CD4-positive, alpha-beta memory T cell (primary cell): ENCODE measurements at places on chromosomes 6 and 20.

DNA sequence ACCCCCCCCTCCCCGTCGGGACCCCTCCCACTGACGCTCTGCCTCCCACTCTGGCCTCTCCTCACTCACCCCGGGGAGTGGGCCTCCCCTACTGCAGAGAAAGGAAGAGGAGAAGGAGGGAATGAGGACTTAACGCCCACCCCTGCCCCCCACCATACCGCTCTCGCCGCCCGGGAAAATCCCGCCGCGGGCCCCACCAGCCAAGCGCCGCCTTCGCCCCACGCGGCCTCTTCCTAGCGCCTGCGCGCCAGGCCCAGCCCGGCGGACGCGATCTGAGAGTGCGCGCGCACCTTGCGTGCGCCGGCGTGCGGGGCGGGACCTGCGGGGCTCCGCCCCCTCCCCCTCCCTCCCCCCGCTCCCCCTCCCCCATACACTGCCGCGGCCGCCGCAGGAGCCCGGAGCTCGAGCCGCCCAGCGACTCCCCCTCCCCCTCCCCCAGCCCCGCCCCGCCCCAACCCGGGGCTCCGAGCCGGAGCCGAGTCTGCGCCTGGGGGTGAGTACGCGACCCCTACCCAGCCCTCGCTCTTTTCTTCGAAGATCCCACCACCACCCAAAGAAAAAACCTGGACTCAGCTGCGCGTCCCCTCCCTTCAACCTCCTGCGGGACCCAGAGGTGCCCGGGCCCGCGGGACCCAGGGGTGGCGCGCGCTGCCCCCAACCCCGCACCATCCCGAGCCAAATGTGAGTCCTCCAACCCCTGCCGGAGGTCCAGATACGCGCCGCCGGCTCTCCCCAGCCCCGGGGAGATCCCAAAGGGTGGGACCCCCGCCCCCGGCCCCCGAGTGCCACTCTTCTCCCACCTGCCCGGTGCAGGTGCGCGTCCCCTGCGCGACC, at the start of the genes MRPL14 and TMEM63B:
Gene MRPL14, minus strand, starts transcription at position 267 of the 834 bp plus-strand sequence. CDS start 10,841 bp downstream, outside the sequence.
Gene TMEM63B, plus strand, starts transcription at position 369 of the 834 bp plus-strand sequence. CDS start 7,031 bp downstream, outside the sequence.
- DNase-seq: peak; percentile 90

- no peak for DNase-seq
Measured at GRCh38 chr6:46411456-46412197, 79.6 kb downstream of the RCAN2 start.

DNA sequence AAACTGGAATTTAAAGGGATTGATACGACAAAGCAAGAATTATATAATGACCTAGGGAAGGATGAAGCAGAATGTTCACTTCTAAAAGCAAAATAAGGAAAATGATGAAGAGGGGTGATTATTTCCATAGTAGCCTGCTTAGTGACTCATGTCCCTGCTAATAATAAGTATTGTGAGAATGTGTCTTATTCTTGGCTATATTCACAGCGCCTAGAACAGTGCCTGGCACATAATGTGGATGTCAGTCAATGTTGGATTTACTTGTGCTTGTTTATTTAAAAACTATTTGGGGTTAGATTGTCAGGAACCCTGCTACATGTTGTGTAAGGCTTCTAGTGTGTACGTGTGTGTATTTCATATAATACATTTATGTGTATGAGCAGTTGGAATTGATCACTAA, 85.1 kb downstream of the ZFAND3 start:
- no peak for DNase-seq

DNA sequence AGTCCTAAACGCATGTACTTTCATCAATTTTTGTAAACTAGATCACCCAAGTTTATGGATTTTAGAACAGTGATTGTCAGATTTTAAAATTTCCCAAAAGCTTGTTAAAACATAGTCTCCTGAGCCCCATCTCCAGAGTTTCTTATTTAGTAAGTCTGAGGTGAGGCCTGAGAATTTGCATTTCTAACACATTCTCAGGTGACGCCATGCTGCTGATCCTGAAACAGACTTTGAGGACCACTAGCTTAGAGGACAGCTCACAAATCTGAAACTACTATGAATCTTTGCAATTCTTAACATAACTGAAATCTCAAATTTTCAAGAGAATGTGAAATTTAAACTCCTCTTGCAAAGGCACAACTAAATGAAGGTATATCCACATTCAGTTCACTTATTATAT, 37.8 kb upstream of the MLIP start:
- DNase-seq: no peak

- no peak for DNase-seq
Measured at GRCh38 chr6:40054602-40055001, 120.3 kb upstream of the MOCS1 start.

DNA sequence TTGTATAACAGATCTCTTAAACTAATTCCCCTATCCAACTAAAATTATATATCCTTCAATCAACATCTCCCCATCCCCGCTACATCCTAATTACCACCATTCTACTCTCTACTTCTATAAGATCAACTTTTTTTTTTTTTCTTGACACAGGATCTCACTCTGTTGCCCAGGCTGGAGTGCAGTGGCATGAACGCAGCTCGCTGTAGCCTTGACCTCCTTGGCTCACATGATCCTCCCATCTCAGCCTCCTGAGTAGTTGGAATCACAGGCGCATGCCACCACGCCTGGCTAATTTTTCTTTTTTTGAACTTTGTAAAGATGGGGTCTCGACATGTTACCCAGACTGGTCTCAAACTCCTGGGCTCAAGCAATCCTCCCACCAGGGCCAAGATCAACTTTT, 5.0 kb downstream of the DNAAF9 start:
- DNase-seq: no peak

DNA sequence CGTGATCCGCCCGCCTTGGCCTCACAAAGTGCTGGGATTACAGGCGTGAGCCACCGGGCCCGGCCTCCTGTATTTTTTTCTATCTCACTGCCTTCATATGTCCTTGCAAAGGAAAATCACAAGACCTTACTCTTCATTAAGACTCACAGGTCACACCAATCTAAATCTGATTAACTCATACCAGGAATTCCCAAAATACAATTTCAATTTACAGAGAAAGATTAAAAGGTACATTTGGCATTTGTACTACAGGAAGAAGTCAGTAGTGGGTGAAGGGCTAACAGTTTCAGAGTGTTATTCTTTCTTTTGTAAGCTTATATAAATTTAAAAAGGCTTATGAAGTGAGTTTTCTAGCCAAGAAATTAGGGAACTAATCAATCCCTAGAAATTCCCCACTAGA, 87.4 kb downstream of the GPR63 start:
- DNase-seq: no peak

GRCh38 chr6:8499540-8499939, 64.2 kb upstream of the SLC35B3 start:
- DNase-seq: no peak

DNA sequence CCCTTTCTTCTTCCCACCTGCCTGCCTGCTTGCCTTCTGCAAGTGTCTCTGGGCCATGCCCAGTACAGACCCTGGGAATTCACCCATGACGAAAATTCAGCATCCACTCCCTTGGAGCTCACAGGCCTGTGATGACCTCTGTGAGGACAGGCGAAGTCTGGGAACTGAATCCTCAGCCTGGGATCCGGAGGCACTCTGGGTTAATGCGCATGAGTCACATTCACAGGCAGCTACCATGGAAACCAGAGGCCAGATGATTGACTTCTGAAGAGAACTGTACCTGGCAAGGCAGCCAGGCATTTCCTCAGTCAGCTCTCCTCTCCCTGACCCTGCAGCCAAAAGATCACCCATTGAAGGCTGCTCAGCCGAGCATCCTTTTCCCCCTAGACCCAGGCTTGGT, 41.0 kb downstream of the SLC9A8 start:
- DNase-seq: no peak

- DNase-seq: no peak
Measured at GRCh38 chr6:133730881-133731280, 158.0 kb upstream of the TCF21 start.

GRCh38 chr6:142878407-142878806, 66.6 kb downstream of the HIVEP2 start:
- no peak for DNase-seq

GRCh38 chr6:17250237-17250636, 30.9 kb upstream of the RBM24 start:
- DNase-seq: no peak

GRCh38 chr6:148423133-148423532, 80.5 kb downstream of the SASH1 start:
- DNase-seq: no peak

DNA sequence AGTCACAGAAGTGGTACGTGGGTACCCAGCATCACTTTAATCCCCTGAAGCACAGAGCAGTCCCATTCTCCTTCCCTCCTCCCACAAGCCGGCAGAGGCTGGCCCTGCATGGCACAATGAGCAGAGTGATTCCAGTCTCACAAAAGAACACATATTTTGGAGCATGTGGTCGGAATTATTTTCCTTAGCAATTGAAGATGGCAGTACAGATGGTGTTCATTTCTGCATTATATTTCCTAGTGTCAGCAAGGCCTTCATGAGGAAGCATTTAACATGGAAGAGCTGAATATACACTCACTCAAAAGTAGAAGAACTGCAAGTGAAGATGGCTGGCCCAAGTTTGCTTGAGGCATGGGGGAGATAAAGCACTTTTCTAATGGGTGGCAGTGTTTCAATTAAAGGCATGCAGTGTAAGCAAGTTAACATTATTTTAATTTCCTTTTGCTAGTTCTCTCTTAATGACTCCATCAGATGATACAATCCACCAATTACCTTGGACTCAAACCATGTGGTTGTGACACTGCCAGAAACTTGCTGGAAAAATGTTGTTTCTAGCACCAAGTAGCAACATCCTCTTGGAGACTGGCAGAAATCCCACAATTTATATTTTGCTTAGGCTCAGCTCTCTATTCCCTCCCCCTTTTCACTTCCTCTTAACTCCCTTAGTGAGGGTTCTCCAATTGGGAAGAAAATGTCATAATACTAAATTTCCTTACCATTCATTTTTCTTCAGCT, 74.4 kb downstream of the ARHGAP18 start:
- DNase-seq: no peak

DNA sequence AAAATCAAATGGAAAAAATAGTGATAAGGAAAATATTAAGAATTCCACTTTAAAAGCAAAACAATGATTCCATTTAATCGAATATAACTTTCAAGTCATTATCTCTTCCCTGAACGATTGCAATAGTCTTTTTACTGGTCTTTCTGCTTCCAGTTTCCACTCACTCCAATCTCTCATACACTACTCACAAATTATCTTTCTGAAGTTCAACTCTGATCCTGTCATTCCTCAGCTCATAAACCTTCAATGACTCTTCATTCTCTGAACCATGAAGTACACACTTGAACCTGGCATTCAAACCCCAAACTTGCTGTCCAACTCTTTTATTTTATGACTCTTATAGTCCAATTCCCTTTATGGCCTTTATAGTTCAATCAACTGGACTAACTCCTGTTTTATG, 304.1 kb upstream of the TCF21 start:
- no peak for DNase-seq

DNA sequence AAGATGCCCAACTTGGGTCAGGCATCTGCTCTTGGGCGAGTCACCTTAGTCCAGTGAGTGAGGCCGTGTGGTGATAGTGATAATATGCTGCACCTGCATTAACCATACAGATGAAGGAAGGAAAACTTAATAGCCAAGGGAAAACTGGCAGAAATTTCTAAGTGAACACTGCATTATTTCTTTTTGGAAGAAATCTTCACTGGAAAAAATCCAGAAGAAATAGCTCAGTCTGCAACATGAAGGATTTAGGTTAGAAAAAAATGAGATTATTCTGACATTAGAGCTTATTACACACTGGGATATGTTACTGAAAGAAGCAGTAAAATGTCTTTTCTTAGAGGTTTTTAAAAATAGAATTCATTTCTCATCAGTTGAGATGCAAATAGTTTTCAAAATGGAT, 947.3 kb downstream of the KIF16B start:
- DNase-seq: no peak

DNA sequence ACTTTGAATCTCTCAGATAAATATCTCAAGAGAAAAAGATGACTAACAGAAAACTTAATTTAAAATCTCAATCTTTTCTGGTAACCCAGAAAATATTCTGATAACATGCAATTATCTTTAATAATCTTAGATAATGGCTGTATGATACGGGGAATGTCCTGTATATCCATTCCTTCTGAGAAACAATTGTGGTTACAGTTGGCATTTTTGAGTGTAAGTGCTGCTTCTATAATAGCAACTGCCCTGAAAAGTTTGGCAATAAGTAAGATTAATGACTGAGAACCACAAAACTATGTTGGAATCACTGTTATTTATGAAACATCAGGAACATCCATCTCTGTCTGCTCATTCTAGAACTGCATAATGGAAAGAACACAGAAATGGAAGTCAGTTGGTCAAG, 819.7 kb downstream of the TBC1D32 start:
- DNase-seq: no peak
